ENCODE measurements at places on chromosomes 1 and 21.

DNA sequence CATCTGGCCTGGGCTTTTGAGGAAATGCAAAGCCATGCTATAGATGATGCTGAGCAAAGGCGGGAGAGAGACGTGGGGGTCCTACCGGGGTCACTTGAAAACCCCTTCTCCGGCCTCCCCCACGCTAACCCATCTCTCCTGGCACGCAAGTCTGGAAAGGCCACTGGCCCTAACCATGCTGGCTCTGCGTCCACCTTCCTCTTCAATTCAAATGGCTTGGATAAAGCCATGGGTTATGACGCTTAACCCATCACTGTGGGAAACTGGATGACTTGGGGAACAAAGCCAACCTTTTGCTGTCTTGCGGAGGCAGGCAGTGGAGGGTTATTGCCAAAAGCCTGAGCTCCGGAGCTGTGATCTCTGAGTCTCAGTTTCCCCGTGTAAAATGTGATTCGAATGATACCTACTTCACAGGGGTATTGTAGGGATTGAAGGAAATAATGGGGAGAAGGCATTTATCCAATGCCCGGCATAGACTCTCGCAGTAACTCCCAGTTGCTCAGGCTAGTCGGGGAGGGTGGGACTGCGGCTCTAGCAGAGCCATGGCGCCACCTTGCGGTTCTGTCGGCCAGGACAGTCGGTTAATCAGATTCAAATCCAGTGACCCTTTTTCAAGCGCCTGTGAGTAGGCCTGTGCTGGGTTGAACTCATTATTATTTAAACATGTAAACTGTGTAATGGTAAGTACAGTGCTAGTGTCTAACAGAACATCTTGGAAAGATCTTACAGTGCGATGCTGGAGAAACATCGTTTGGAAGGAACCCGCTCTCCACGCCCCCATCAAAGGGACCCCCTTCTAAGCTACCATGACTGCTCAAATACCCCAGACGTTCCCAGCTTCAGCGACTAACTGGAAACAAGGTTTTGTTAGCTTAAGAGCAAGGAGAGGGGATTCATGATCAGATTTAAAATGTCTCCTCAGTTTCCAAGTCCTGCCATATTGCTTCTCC, 20.3 kb downstream of the NEK2 start:
- peak; percentile 89 for DNase-seq

- DNase-seq: peak; percentile 92
Measured at GRCh38 chr1:204453141-204453772, 41.3 kb downstream of the PIK3C2B start.

DNA sequence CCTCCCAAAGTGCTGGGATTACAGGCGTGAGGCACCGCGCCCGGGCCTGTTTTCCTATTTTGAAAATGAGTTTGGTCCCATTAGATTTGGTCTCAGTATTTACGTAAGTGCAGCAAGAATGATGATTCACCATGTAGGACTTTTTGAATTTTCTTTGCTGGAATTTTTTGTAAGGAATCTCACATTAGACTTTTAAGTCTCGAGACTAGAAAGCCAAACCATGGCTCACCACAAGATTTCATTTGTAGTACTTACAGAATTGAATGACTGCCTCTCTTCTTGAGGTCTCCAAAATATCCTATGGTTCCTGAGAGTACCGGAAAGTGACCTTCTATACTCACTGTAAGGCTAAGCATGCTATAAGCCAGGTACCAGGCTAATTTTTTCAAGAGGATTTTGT, 325 bp downstream of the OR14A2 start:
- DNase-seq: no peak

- no peak for DNase-seq
Measured at GRCh38 chr21:29812947-29813346, 126.8 kb downstream of the GRIK1 start.

GRCh38 chr1:19400192-19400611, 85.1 kb downstream of the CAPZB start:
- DNase-seq: no peak

GRCh38 chr1:74471470-74471869, 40.9 kb downstream of the LRRC53 start:
- no peak for DNase-seq

- DNase-seq: no peak
Measured at GRCh38 chr1:175168782-175169181, 23.8 kb downstream of the KIAA0040 start.

DNA sequence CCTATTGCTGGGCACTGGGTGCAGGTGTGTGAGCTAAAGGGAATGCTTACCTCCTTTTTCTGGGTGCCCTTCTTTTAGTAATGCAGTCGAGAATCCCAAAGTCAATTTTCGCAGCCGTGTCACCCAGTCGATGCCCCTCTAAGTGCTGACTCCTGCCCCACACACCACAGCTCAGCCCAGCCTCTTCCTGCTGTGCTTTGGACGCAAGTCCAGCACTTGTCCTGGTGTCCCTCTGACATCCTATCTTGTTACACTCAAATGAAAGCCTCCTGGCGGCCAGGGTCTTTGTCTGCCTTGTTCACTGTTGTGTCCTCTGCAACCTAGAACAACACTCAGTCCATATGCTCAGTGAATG, 58.5 kb upstream of the RUNX3 start:
- no peak for DNase-seq

DNA sequence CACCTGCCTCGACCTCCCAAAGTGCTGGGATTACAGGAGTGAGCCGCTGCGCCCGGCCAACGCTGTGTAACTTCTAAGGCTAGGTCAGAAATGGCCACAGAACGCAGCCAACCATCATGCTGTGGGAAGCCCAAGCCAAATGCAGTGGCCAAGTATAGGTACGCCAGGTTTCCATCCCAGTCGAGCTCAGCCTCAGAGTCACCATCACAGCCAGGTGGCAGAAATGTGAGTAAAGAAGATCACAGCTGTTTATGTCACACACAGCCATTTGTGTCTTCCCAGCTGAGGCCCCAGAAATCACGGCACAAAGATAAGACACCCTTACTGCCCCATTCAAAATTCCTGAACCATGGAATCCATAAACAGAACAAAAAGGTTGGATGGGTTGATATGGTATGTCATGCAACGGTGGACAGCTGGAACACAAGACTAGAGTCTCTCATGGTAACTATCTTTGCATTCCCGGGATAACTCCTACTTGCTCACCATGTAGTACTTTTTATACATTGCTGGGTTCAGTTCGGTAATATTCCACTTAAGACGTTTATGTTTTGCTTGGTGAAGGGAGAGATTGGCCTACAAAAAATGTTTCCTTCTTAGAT, 84.3 kb downstream of the SLC45A1 start:
- no peak for DNase-seq

GRCh38 chr1:77545970-77546369, 136.5 kb downstream of the ZZZ3 start:
- DNase-seq: no peak

- DNase-seq: no peak
Measured at GRCh38 chr1:159946242-159947187, 1.1 kb upstream of the IGSF9 start.

Data from activated naive CD4-positive, alpha-beta T cell treated with anti-CD3 and anti-CD28 coated beads for 36 hours (primary cell).